ENCODE measurements at places on chromosomes 7 and 10. TPM values are rescaled to one million over a fixed set of nuclear protein-coding genes. Genes with fewer than 3 reads are reported as not detected.

C10orf53 gene
- total RNA-seq = not detected

ODAD2 gene
- not detected for total RNA-seq

FGFR2 gene
- total RNA-seq = 14.3 TPM

SHOC2 gene
- 67.1 TPM for total RNA-seq

BRAF gene
- total RNA-seq = 56.9 TPM

ADIRF gene
- 2,196 TPM for total RNA-seq

VWA2 gene
- total RNA-seq = 0.19 TPM

FOXL3 gene
- not detected for total RNA-seq

PHYHIPL gene
- not detected for total RNA-seq

MSMB gene
- not detected for total RNA-seq

Measured in subcutaneous adipose tissue (tissue), 4 donors.